Omental fat pad (tissue), 4 donors: ENCODE measurements at places on chromosomes 16 and 17. TPM values are rescaled to one million over a fixed set of nuclear protein-coding genes. Genes with fewer than 3 reads are reported as not detected.

DNA sequence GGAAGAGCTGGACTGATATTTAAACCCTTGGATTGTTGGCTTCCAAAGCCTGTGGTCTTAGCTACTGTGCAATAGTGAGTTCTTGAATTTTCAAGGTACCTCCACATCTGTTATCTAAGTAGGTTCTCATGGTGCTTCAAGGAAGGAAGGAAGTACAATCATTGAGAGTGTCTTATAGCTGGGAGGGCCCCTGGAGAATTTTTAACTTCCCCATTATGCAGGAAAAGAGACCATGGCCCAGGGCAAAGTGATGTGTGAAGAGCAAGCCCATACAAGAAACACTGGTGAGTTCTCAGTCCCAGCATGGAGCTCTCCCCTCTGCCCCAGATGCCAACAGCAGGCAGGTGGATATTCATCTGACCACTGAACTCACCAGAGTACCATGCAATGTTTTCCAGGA, 169.0 kb upstream of the IRX6 start:
- no peak for DNase-seq

GRCh38 chr16:30998852-30999761, 11.3 kb downstream of the STX1B start:
- DNase-seq: no peak

C17orf113 gene
- 0.25 TPM for total RNA-seq

ANKS4B gene
- not detected for total RNA-seq

SLC35G6 gene
- total RNA-seq: not detected
